ENCODE measurements at places on chromosomes 3 and 15.

DNA sequence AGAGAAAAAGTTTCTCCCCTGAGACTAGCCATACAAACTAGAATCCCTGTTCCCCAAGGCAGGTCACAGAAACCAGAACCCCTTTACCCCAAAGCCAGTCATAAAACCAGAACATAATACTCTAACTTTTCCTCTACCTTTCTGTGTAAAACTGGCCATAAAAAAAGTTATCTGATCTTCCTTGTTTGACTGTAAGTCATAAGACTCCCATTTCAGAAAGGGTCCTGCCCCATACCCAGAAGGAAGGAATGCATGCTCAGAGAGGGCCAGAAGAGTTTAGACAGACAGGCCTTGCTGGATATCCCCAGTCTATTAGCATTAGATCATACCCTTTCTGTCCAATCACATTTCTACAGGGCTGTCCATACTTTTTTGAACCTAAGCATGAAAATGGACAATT, 27.2 kb downstream of the SCN11A start:
- no peak for DNase-seq

DNA sequence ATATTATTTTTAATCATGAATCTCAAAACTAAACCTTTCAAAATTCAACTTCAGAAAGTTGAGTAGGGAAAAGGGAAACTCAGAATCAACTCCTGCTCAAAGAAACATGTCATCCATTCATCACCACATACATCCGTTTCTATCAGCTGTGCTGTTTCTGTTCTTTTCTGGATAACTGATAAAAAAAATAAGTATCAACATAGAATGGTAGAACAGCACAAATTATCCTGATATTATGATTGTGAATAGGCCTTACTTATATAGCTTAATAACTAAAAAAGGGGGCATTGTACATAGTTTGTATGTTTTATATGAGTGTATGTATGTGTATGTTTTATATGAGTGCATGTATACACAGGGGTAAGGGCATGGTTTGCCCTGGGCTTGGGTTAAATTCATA, 3.1 kb downstream of the TM4SF1 start:
- DNase-seq = no peak

DNA sequence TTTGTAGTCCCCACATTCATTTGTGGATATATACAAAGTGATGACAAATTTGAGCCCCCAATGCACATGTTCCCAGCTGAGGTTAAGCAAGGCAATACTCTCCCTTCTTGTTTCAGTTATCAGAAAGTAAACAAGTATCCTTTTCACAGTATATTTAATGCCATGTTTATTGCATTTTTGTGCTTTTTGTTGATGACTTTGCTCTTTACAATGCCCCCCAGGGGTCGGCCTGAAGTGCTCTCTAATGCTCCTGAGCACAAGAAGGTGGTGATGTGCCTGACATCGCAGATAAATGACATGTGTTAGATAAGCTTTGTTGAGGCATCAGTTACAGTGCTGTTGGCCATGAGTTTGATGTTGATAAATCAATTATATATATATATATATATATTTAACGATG, 57.7 kb upstream of the THSD4 start:
- DNase-seq = no peak

GRCh38 chr15:89330881-89331595, 3.6 kb downstream of the POLG start:
- DNase-seq = no peak

- no peak for DNase-seq
These were observed 25.6 kb downstream of the RHOA start for GRCh38 chr3:49386056-49386756.

DNA sequence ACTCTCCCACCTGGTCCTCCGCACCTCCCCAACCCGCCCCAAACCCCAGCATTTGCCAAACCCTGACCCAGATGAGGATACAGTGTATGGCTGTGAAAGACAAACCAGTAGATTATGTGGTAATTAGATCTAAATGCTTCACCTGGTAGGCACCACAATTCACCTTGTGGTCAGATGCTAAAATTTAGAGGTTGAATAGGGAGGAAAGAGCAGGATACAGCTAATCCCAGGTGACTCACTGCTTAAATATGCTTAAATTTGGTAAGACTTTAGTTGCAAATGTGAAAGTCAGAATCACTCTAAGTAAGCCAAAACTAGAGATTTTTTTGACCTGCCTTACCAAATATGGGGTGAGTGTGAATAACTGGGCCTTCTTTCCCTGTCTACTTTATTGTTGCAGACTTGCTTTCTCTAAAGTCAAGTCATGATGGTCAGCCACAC, 105.5 kb downstream of the MME start:
- no peak for DNase-seq

- no peak for DNase-seq
These were observed 159.0 kb upstream of the CHRNA7 start for GRCh38 chr15:31871166-31871886.

GRCh38 chr3:53885239-53885638, 3.3 kb upstream of the ACTR8 start:
- DNase-seq = no peak

GRCh38 chr15:65646486-65646885, 24.7 kb downstream of the SLC24A1 start:
- no peak for DNase-seq

- no peak for DNase-seq
These were observed 111.6 kb upstream of the SLC6A6 start for GRCh38 chr3:14290631-14291385.

DNA sequence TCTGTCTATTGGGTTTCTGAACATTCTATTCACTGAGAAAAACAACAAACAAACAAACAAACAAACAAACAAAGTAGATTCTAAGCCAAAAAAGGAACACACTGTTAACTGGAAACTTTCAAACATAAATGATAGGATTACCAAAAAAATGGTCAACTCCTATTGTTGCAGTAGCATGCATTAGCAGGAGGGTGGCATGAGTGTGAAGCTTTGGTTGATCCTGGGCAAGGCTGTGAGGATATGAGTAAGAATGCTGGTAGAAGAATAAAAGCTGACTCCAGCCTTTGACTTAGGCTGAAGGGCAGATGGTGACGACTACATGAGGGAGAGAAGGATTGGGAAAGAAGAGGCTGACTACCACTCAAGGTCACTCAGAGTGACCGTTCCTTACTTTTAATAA, 810.3 kb downstream of the VGLL3 start:
- no peak for DNase-seq

GRCh38 chr3:171260466-171260865, 199.7 kb downstream of the TNIK start:
- no peak for DNase-seq

- no peak for DNase-seq
These were observed 272.0 kb upstream of the ATP11B start for GRCh38 chr3:182521339-182521738.

DNA sequence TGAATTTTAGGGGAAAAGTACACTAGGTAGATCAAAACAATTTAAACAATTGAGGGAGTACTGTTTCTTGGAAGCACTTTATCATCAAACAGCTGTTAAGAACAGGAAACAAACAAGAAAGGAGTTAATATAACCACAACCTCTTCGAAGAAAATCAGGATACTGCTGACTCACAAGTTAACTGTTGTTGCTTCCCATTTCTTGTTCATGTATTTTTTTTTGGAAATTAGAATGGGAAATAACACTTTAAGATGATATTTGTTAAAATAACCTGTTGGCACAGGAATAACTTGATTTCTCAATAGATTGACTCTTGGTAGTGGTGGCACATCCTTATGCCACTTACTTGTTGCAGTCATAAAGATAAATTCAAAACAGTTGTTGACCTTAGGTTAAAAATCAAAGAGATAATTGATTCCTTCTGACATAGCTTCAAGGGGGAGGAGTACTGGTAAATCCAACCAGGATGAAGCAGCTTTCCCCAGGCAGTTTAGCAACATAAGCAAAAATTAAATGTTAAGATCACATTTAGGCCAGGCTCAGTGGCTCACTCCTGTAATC, 3.3 kb downstream of the BNIP2 start:
- DNase-seq = no peak

- no peak for DNase-seq
These were observed 130.2 kb upstream of the TOPAZ1 start for GRCh38 chr3:44111482-44111881.

- DNase-seq = no peak
These were observed 41.9 kb downstream of the KY start for GRCh38 chr3:134608771-134609435.

- no peak for DNase-seq
These were observed 134.1 kb upstream of the COL8A1 start for GRCh38 chr3:99504258-99504657.

DNA sequence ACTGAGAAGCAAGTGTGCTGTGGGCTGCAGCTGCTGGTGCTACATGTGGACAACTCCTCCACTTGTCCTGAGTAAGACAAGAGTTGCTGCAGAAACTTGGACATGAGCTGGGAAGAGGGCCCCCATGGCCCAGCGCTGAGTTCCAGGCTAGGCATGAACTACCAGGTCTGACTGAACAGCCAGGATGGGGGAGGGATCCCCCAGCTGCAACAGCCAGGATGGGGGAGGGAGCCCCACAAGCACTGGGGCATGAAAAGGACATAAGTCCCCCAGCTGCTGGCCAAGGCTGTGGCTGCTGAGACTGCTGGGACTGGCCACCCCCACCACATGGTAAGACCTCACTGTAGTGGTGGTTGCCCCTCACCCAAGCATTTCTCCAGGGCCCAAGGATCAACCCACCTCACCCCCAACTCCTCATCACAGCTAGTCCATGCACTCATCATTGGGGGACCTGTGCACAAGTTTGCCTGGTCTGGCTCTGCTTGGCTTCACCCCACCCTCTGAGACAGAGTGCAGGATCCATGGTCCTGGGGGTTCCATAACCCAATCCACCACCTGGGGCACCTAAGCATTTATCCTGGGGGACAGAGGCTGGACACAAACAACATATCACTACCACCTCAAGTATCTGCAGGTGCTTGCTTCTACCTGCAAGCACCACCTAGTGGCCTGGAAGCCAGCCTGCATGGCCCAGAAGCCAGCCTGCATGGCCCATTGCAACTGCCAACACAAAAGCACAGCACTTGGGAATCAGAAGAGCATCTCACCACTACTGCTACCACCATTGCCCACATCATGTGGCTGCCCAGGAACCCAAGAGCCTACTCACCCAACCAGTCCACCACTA, 84.5 kb upstream of the STT3B start:
- DNase-seq = no peak

- no peak for DNase-seq
These were observed 32.8 kb downstream of the GRIP2 start for GRCh38 chr3:14507305-14507741.

DNA sequence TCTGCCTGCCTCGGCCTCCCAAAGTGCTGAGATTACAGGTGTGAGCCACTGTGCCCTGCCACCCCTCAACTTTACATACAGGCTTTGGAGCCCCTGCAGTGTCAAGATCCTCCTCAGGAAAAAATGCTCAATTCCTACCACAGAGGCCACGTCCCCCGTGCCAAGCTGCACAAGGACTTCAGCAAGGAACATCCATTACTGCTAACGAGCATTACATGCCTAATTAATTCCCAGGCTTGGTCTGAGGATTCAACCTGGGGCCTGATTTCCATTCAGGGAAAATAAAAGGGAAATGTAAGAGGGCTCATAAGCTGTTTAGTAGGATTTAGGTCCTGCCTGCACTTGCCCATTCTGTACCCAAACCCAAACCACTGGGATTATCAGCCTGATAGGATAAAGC, 161.4 kb downstream of the RAB11A start:
- DNase-seq = no peak

GRCh38 chr3:64621726-64622395, 65.9 kb downstream of the ADAMTS9 start:
- DNase-seq = no peak

DNA sequence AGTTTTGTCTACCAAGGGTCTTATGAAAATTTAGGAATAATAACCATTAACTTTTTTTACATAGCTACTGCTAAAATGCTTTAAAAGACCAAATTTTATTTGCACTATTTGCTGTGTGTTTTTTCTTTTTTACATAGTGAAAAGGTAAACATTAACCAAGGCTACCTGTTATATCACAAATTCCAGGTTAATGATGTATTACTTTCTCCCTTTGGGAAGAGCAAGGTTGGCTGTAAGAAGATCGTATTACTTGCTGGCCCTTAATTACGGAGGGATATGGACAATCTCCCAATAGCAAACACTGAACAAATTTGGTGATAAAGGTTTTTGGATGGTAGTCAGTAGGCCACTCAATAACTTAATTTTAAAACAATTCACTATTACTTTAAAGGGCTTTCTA, 22.4 kb downstream of the LRRC58 start:
- DNase-seq = no peak

GRCh38 chr15:66614951-66615760, 49.4 kb upstream of the LCTL start:
- no peak for DNase-seq

DNA sequence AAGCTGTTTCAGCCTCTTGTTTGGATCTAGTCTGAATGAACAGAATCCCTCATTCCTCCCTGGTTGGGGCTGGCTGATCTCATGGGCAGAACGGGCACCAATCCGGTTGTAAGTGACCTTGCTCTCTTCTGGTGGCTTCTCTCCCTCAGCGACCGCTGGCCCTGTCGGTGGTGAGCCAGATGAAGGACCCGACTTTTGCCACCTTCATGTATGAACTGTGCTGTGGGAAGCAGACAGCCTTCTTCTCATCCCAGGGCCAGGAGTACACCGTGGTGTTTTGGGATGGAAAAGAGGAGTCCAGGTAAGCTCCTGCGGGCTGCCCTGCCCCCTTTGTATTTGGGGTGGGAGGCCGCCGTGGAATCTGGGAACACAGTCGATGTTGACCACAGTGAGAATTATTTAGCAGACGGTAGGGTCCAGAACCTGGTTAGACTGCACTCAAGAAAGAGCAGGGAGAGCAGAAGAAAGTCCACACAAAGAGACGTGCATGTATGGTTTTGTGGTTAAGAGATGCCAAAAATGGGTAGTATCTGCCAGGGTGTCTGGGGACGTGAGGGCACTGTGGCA, 138.8 kb downstream of the LRRK1 start:
- DNase-seq = no peak

DNA sequence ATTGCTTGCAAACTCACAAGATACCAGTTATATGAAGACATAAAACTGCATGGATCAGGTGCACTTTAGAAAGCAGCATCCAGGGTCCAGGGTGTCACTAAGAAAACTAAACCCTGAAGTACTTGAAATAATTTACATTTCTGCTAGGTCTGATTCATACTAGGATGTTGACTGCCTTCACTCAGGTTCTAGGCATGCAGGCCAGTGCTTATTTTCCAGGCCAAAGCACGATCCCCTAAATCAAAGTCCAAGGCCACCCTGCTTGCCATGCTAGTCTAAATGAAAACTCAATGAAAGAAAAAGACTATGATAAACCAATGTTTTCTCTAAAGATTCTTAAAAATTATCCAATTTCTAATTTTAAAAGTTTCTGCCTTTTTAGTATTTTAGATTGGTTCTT, 49.4 kb downstream of the GREM1 start:
- DNase-seq = no peak

GRCh38 chr15:57923750-57924149, 141.8 kb downstream of the ALDH1A2 start:
- DNase-seq = no peak
